Stimulated activated CD4-positive, alpha-beta T cell treated with anti-CD3 and anti-CD28 coated beads, Interleukin-15, amount 100 ng/mL, for 24 hours (primary cell): ENCODE measurements at places on chromosomes 3 and 15.

DNA sequence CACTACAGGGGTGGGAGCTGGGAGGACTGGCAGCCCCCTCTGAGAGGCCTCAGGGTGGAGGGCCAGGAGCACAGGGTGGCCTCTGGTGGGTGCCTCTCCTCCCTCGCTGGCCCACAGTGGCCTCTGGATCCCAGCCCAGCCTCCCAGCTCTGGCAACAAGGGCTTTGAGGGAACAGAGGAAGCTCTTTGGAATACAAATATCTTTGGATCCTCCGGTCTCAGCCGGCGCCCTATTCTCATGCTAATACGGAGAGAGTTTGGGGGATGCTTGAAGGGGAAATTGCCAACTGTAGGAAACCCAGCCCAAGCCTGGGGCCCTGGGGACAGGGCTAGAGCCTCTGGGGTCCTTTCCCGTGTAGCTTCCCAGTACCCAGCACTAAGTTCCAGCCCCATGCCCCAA, 33.4 kb upstream of the INSYN1 start:
- DNase-seq, result no peak

DNA sequence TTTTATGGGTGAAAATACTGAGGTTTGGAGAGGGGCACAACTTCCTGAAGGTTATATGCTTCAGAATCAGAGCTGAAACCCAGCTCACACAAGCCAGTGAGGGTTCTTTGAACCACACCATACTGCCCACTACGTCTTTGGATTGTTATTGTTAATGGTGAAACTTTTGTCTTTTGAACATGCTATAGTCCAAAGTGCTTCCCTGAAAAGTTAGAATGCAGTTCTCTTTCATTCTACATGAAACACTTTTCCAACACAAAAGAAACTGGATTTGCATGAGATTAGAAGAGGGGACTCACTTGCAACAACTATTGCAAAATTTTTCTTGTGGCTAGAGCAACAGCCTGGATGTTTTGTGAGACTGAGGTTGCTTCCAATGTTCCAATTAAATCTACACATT, 473.6 kb downstream of the SOX2 start:
- no peak for DNase-seq

GRCh38 chr15:31221936-31222515, 104.6 kb upstream of the KLF13 start:
- DNase-seq, result no peak

DNA sequence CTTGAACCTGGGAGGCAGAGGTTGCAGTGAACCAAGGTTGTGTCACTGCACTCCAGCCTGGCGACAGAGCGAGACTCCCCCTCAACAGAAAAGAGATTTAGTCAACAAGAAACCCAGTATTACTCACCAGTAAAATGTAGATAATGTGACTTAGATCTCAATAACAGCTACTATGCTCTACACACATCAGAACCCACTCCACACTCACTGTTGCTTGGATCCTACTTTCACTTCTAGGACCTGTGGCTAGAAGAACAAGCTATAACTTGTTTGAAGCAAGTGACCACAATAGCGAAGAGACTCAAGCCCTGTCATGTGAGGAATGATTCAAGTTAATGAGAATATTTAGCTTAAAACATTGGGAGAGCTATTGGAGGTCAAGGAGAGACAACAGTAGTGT, 100.7 kb downstream of the ANXA2 start:
- no peak for DNase-seq

DNA sequence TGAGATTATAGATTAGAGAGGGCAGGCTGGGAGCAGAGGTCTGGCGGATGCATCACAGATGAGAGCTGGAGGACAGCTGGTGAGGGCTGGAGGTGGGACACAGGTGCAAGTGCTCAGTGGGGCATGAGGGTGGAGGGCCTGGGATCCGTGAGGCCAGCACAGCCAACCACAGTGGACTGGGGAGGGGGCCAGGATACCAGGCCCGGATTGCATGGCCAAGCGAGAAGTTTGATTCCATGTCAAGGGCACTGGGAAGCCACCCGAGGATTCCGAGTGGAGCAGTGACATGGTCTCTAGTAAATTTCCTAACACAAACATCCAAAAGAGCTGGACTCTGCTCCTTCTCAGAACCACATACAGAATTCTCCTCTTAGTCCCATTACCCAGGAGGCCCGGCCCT, 44.0 kb upstream of the SLC41A3 start:
- no peak for DNase-seq

DNA sequence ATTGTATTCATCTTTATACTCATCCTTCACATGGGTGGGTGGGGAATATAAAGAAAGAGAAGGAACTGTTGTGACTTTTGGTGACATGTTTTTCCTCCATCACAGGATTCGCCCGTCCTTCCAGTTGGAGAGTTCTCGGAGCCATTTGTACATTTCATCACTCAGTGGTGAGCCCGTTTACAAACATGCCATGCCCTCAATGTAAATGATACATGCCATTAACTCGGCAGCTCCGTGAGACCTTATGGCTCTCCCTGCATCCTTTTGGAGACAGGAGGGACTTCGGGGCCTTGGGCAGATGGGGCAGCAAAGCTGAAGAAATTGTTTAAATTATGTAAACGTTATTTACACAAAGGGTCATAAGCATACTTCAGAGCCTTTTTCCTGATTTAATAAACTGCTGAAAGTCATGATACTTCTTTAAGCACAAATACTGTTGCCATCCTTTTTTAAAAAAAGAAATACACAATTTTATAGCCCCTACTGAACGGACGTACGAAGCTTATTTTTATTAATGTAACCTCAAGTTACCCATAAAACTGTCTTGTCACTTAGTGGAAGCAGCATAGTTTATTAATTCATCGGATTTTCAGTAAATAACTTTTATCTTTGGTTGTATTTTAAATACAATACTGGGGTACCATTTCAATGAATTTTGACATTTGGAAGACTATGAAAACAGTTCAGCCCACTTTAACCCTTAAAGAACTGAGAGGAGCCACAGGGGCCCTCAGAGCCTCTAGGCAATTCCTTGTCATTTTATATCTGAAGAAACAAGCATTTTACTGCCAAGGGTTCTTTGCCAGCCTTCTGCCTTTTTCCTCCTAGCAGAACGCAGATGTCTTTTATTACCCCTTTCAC, 55.6 kb upstream of the SKOR1 start:
- no peak for DNase-seq
